ENCODE measurements at places on chromosomes 4 and X. TPM values are rescaled to one million over a fixed set of nuclear protein-coding genes. Genes with fewer than 3 reads are reported as not detected.

Gene DCAF12L1
- total RNA-seq = not detected

Gene DSPP
- not detected for total RNA-seq

Gene GBA3
- not detected for total RNA-seq

Gene APELA
- total RNA-seq = not detected

Gene RAB41
- total RNA-seq = not detected

Gene ARX
- not detected for total RNA-seq

Gene PPEF1
- not detected for total RNA-seq

Gene SHISA3
- total RNA-seq = under 0.01 TPM

Gene HSD17B10
- total RNA-seq = 80.5 TPM

Gene CXCR3
- total RNA-seq = not detected

Gene DCLK2
- total RNA-seq = 11.3 TPM

Gene CYSLTR1
- not detected for total RNA-seq

Gene NLRP2B
- not detected for total RNA-seq

Gene COMMD8
- 12.5 TPM for total RNA-seq

Gene SULT1E1
- total RNA-seq = not detected

Gene PDGFC
- 90.7 TPM for total RNA-seq

Gene BEX4
- total RNA-seq = 0.54 TPM

Gene APLN
- total RNA-seq = under 0.01 TPM

Gene NRK
- total RNA-seq = 3.6 TPM

Gene MAMLD1
- 1.4 TPM for total RNA-seq

Gene CD40LG
- total RNA-seq = not detected

Gene IGSF1
- not detected for total RNA-seq

Gene IL2
- not detected for total RNA-seq

Gene ZMAT1
- total RNA-seq = not detected

Gene RNF212
- under 0.01 TPM for total RNA-seq

Gene PPP2R3B
- total RNA-seq = 11.1 TPM

Gene NHSL2
- 0.83 TPM for total RNA-seq

Gene SSX4
- total RNA-seq = not detected

Gene PF4V1
- not detected for total RNA-seq

Gene MAGEA9B
- not detected for total RNA-seq

Gene UPF3B
- 0.54 TPM for total RNA-seq

Gene FANCB
- total RNA-seq = 14.4 TPM

Gene HHIP
- 8.6 TPM for total RNA-seq

Gene NR0B1
- total RNA-seq = not detected

Gene DDX60
- total RNA-seq = 11.4 TPM

Gene TEX13B
- total RNA-seq = not detected
